Lung (tissue), 17 donors: ENCODE measurements at places on chromosomes 4 and X.

GRCh38 chr4:165512424-165512823, 133.6 kb downstream of the CPE start:
- DNase-seq = peak; percentile 76

DNA sequence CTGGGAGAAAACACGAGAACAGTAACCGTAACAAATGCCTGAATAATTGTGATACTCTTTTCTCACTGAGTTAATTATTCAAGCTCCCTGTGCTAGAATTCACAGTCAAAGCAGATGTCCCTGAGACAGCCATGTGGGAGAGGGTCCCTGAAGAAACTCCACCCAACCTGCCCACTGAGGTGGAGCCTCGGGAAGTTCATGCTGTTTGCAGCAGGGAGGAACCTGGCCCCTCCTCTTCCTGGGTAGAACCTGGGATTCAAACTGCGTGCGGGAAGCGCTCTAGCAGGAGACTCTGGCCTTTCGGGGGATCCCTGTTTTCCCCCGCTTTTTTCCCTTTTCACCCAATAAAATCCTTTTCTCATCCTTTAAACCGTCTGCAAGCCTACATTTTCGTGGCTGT, 20.2 kb upstream of the RHOH start:
- no peak for DNase-seq

DNA sequence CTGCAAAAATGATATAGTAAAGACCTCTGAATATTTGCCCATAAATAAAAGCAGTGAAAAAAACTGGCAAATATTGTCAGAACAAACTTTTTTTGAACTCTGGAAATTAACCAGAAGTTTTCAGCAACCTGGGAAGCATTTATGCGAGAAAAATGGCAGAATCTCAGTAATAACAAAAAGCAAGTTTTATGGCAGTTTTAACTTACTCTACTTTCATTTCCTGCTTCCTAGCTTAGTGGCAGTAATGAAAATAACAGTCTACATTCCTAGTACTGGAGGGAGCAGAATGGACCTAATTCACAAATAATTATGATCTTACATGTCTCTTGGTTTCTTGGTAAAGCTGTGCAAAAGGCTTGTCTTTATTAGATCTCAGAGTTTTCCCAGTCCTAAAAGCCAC, 460.1 kb downstream of the NAF1 start:
- DNase-seq = no peak

GRCh38 chr4:16067515-16067914, 16.3 kb downstream of the PROM1 start:
- no peak for DNase-seq

- no peak for DNase-seq
Measured at GRCh38 chrX:69083361-69083760, 81.9 kb downstream of the PJA1 start.

DNA sequence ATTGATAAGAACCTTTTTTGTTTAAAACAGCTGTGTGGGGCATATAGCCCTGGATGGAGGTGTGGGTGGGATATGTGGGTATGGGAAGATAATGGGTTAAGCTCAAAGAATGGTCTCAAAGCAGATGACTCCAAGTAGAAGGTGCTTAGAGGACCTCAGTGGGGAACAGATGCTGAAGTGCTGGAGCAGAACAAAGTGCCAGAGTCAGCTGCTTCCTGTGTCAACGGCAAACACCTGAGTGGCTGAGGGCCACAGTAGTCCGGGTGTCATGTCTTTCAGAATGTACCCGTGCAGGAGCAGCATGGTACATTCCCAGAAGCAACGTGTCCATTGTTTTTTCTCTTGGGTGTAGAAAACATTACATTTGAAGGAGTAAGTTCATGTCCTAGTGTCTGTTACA, 210.6 kb downstream of the CCNG2 start:
- DNase-seq = no peak

DNA sequence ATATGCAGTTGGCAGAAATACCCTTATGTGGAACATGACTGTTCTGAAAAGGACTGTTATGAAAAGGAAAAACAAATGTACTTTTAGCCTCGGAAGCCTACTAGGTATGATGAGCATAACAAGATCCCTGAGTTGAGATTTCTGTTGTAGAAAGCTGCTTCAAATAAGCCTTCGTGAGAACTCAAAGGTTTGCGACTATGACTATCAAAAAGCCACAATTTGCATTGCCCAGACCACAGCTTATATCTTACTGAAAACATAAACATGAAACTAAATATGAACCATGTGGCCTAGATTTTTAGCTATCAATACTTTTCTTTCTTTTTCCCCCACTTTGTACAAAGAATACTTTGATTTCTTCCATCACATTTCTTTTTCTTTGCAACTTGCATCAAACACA, 398.2 kb upstream of the LCORL start:
- no peak for DNase-seq

GRCh38 chrX:39222346-39223113, 421.3 kb downstream of the MID1IP1 start:
- DNase-seq = no peak

GRCh38 chrX:15653961-15654360, 10.6 kb downstream of the CLTRN start:
- DNase-seq = no peak

GRCh38 chr4:184529283-184529682, 54.9 kb upstream of the IRF2 start:
- no peak for DNase-seq

DNA sequence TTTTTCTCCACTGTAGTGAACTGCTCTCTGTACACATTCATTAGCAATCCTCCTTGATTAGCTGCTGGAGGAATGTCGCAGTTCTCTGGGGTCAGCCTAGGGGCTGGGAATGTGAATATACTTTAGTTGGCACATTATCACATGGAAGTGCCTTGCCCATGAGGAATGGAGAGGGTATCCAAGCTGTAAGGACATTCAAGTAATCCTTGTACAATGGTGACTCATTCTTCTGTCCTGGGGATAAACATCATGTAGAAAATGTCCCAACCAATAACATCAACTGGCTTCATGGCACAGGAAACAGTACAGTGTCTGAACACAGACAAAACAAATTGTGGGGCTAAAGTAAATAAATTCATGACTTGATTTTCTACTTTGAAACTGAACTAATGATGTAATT, 147.1 kb downstream of the GLRA2 start:
- no peak for DNase-seq

DNA sequence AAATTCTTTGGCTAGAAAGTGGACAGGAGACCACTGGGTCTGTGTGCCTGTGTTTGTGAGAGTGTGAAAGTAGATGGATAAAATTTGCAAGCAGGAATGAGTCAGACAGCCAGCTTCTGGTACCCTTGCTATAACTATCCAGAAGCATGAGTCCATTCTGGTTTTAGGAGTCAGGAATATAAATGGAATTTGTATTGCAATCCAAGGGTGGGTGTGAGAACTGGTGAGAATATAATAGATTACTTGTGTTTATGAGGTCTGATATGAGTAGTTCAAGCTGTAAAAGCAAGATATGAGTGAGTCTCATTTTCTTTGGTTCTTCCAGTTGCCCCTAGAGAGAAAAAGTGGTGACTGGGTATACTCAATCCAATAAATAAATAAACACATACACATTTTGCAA, 212.7 kb upstream of the TAPT1 start:
- peak; percentile 92 for DNase-seq

GRCh38 chrX:82362550-82362949, 1145.5 kb upstream of the POU3F4 start:
- no peak for DNase-seq

DNA sequence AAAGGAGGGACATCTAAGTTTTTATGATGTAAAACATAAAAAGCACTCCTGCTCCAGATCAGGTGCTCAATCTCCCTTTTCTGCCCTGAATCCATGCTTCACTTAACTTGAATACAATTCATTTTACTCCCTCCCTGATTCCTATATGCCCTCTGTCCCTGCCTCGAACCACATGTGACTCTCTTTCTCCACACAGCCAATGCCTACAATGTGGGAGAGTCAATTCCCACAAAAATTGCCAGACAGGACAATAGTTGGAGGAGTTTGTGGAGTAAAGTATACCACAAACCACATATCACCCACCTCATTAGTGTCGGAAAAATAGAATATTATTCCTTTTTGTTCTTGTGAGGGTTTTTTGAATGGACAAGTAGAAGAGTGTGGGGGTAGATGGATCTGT, 9.7 kb downstream of the AMMECR1 start:
- no peak for DNase-seq

DNA sequence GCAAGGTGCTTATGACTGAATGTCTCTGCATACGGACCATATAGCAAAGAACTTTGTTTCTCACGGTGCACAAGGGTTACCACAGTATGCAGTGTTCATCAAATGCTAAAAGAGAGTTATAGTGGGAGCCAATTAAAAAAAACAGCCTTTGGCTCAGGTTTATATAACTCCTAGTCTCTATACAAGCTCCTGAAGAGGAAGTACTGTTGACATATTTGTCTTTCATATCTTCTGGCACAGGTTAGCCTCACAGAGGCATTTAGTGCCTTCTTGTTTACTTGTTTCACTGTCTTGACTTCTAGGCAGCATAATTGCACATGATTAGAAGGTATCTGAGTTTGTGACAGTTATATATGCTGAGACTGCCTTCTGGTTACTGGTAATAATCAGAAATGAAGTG, 158.8 kb upstream of the FAM47C start:
- DNase-seq = no peak

DNA sequence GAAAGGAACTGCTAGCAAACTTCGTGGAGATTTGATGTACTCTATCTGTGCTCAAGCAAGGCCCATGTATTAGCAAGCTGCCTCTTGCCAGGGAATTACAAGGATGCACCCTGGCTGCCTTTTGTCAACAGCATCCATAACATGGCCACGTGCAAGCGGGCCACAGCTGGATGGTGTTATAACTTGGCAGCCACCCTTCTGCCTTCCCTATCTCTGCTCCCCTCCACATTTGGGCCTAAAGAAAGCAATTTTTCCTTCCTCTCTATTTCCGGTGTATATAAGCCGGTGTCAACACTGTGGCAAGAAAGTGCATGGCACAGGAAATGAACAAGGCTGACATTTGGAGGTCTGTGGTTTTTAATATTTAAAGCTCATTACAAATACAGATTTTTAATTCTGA, 94.8 kb downstream of the CLNK start:
- DNase-seq = no peak

DNA sequence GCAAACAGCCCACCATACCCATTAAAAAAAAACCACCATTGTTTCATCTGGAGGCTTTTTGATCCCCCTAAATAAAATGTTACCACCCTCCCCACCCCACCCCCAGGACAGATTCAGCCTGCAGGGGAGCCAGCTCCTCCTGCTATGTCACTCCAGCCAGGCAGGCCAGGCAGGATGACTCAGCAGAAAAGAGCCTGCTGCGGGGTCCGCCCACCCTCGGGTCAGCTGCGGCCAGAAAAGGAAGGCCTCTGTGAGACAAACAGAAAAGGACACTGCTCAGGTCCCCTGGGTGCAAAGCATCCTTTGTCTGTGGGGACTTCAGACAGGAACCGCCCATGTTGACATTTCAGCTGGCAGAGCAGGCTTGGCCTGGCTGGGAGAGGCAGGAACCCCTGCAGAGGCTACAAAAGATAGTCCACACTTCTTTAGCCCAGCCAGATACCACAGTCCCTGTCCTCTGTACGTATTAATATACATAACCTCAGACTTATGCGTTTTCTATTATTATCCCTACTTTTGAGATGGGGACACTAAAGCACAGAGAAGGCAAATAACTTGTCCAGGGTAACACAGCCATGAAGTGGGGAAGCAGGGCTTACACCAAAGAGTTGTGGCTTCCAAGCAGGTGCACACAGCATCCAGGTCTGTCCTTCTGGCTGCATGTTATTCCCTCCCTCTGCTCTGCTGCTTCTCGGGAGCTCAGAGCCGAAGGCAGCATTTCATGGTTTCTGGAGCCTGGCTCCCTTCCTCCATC, 147.7 kb downstream of the CPEB2 start:
- peak; percentile 64 for DNase-seq

GRCh38 chr4:184280591-184281071, 63.0 kb upstream of the ENPP6 start:
- no peak for DNase-seq

DNA sequence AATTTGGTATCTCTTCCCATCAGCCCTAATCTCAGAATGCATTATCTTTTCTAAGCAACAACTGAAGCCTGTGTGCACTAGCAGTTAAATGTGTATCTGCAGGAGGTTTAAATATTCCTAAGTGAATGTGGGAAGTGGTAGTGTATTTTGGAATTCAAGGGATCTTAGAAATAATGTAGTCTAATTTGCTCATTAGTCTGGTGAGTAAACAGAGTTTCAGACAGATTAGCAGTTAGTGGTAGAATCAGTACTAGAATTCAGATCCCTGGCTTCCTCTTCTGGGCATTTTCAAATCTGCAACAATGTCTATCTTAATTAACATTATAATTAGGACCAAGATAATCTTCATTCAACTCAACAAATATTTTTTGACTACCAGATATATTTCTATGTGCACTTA, 11.7 kb upstream of the CXCL2 start:
- DNase-seq = no peak

- DNase-seq = no peak
Measured at GRCh38 chr4:11548597-11549082, 119.9 kb upstream of the HS3ST1 start.

DNA sequence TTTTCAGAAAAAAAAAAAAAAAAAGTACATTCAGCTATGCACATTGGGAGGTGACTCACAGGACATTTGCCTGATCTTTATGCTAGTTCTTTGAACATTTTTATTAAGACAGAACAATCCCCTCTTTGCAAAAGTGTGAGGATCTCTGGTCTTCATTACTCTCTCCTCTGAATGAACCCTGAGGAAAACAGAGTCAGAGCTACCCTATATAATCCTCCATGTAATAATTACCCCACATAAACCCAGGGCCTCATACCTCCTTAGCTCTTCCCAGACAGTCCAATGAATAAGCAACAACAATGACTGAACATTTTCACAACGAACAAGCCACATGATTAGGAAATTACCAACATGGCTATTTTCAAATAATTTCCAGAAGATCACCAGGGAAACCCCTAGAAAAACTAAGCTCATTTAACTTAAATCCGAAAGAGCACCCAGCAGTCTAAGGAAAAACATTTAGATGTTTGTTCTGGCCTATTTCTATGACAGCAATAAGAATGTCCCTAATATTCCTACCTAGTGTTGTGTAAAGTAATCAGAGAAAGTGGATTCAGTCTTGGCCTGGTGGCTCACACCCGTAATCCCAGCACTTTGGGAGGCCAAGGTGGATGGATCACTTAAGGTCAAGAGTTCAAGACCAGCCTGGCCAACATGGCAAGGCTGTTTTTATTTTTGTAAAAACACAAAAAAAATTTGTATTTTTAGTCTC, 37.8 kb downstream of the TBC1D9 start:
- no peak for DNase-seq

- DNase-seq = no peak
Measured at GRCh38 chrX:19760841-19761512, 126.4 kb downstream of the SH3KBP1 start.

DNA sequence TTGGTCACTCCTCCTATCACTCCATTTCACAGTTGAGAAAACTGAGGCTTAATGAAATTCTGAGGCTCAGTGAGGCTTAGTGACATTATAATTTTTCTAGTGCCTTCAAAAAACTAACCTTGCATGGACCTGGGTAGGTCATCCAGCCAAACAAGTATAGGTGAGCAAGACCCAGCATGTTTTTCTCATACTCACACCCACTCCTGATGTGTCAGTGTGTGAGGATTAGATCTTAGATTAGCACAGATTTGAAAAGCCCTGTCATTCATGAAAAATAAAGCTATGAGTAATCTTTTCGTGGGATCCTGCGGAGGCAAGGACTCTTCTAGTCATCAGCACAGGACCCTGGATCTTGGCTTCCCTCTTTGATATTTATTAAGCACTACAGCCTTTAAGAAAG, 146.7 kb downstream of the CHIC2 start:
- no peak for DNase-seq
